Activated CD4-positive, alpha-beta T cell treated with anti-CD3 and anti-CD28 coated beads for 24 hours (primary cell): ENCODE measurements at places on chromosomes 16 and 17.
A peak's percentile ranks its signal among the peaks of the same experiment; 100 is the strongest.

GRCh38 chr17:34318474-34318873 is 761 bp upstream of the CCL8 start:
- no peak for DNase-seq

DNA sequence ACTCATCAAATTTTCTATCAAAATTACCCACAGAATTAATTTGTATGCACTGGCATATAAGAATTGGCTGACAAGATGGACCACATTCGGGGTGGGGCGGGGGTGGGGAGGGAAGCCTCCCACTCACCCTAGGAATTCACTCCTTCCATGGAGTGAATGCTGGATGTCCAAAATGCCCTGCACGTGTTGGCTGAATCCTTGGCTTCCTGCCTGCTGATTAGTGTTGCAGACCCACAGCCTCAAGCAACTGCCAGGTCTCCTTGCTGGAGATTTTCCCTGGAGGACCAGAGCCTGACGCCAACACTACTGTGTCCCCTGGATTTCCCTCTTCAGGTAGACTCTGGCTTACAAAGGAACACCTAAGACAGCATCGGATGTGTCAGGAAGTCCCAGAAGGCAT is 575.7 kb upstream of the CDH11 start:
- DNase-seq = no peak

DNA sequence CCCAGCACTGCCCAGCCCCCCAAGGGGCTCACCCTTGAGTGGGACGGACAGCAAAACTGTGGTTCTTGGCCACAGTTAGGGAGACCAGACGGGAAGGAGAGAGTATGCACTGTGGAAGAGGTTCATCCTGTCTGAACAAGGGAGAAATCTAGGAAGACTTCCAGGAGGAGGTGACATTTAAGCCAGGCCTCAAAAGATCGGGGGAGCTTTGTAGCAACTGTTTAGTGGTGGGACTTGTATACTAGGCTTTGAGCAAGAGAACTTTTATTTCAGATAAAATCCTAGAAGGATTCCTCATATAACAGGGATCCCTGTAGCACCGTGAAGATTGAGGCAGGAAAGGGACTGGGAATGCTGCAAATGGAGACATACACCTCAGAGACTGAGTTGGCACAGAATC is 30.8 kb downstream of the SREBF1 start:
- no peak for DNase-seq

DNA sequence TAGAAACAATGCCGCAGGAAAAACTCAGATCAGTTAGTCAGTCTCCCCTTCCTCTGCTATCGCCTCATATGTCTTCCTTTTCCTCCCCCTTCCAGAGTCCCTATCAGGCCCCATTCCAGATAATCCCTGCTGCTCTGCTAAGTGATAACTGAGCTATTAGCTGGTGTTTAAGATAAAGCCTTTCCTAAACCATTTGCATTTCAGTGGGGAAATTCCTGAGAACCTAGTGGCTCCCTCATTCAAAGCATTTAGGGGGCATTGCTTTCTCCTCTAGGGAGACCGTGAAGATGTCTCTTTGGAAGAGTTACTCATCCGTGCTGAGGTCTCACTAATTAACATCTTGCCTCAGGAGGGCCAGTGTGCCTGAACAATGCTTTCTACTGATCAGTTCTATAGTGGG is 401.6 kb downstream of the NPIPA7 start:
- no peak for DNase-seq

GRCh38 chr16:54370278-54371040 is 83.9 kb upstream of the IRX3 start:
- no peak for DNase-seq

DNA sequence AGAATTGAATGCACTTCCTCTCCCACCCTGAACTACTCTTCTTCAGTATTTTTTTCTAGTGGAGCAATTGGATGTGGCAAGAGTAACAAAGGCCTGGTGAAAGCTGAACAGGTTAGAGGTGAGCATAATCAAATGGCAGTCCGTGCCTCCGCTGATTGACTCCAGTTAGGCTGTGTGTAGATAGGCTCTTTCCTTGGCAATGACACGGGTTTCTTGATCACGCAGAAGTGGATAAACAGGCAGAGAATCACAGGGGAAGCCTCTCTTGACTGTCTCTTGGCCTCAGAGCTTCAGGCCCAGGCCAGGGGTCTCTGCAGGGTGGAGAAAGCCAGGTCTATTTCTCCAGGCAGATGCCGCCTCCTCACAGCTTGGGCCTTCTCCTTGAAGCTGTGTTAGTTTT is 4.2 kb downstream of the CD300LB start:
- no peak for DNase-seq

DNA sequence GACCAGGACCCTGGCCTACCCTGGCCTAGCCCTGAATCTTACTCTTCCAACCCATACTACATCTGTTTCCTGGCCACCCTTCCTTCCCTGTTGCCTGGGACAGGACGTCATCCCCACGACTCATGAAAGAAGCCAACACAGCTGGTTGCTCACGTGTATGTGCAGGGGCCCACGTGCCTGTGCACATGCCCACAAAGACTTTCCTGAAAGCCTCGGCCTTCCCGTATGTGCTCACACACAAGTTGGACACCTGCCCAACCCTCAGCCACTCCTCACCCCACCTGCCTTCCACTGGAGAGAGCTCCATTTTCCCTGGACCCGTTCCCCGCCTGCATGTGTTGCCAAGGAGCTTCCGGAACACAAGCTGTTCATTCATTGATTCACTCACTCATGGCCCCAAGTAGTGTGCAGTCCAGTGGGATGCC is 7.0 kb downstream of the PLXDC1 start:
- DNase-seq = no peak

DNA sequence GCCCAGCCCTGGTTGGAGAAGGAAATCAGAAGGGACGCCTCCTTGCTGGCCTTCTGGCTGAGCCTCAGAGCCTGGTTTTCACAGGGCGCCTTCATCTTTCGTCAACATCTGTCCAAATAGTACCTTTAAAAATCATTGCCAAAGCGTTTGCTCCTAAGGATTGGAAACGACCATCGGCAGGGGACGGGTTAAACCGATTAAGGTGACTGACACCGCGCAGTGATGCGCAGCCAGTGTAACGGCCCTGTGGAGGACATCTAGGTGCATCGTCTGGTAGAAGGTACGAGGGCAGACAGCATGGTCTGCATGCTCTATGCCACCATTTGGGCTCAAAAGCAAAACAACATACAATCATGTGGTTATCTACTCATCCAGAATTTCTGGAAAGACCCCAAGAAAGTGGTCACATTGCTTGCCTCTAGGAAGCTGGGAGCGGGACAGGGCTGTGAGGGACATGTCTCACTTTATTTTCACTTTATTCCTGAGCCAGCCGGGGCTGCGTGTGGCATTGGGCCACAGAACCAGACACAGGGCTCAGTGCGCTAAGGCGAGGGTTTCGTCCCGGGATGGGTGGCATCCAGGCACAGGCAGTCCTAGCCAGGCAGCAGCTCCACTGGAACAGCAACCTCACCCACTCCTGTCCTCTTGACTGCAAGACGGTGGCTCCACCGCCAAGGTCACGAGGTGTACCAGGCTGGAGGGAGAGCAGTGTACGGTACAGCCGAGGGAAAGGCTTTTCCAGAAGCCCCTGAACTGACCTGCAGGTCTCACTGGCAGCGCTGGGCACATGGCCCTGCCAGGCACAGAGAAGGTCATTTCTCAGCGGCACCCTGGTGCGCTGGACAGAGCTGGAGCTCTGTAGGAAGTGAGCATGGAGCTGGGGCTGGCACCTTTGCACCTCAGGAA is 40.9 kb upstream of the JPH3 start:
- DNase-seq = no peak

DNA sequence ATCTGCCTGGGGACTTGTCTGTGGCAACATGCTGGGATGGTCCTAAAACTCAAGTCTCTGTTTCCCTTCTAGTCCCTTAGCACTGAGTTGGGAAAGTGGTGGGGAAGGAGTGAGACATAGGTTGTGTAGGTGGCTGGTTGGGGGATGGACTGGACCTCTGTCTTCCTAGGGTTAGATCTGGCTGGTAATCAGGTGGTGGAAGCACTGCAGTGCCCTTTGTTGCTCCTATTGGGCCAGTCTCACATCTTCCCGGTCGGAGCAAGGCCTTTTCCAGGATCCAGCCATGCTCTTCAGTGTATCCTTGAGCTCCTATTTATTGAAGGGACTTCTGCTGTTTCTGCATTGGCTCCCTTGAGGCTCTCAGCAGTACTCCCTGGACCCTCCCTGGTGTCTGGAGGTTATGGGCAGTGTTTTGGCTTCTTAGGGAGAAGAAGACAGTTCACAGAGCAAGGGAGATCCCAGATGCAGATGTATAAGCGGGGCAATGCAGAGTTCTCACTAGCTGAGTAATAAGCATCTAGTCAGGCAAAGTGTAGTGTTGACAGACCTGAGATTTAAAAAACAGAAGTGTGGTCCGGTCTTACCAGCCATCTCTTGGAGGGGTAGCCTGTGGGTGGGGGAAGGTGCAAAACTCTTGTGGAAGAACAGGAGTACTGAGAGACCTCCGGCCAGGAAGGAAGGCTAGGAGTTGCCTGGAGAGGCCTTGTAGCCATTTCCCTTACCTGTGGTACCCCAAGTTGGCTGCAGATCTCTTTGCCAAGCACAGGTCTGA is 1.3 kb upstream of the NUTF2 start:
- DNase-seq = no peak

GRCh38 chr16:68310774-68311511 is at the start of the genes PRMT7 and SLC7A6OS:
Gene PRMT7 (plus strand): TSS chr16:68311019. CDS start chr16:68315980, 4,961 bp downstream.
Gene SLC7A6OS (minus strand): TSS chr16:68310946. CDS start chr16:68310926, 20 bp downstream.
- peak; percentile 87 for DNase-seq
